ENCODE measurements at places on chromosomes 3 and 15.
A peak's percentile ranks its signal among the peaks of the same experiment; 100 is the strongest.

GRCh38 chr3:109224333-109224732 is 87.8 kb downstream of the C3orf85 start:
- no peak for DNase-seq

DNA sequence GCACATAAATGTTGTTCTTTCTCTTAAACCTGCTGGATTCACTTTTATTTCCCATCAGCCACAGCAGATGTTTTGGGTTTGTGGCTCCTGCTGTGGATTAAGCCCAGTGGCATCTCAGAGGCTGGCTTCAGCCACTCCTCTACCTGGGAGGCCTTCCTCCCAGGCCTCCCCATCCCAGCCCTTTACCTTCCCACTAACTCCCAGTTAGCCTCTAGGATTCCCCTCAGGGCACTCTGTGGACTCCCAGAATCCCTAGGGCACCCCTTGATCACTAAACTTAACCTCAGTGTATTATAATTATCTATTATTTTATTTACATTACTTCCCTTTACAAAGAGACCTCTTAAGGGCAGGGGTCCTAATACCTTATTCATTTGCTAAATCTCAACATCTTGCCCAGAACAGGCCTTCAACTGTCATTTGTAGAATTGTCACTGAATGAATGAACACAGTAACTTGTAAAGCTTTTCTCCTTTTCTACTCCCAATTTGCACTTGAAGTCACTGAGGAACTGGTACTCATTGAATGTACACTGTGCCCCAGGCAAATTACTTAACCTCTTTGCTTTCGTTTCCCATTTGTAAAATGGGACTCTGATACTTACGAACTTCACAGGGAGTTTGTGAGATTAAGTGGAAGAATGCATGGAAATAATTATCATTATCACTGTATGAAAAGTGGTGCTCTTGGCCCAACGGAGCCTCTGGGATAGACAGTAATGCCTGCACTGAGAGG is 8.3 kb downstream of the CCDC13 start:
- DNase-seq, result no peak

DNA sequence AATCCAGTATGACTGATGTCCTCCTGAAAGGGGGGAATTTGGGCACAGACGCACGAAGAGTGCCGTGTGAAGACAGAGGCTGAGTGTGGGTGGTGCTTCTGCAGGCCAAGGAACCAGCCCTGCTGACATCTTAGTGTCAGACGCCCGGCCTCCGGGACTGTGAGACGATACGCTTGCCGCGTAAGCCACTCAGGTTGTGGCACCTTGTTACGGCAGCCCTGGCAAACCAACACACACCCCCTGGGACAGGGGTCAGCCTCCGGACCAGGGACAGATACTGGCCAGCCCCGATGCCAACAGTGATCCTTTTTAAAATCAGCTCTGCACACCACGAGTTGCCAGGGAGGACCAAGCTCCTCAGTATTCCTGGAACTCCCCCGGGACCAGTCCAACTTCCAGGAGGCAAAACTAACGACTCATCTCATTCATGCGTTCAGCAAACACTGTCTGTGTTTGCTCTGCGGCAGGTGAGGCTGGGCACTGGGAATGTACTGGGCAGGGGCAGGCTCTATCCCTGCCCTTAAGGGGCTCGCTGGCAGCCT is 21.2 kb upstream of the PIGZ start:
- no peak for DNase-seq

GRCh38 chr3:30331519-30331918 is 274.9 kb upstream of the TGFBR2 start:
- DNase-seq, result no peak

GRCh38 chr3:70824078-70824477 is 511.6 kb upstream of the MDFIC2 start:
- DNase-seq, result peak; percentile 97

GRCh38 chr3:140219291-140219690 is 284.3 kb downstream of the CLSTN2 start:
- DNase-seq, result no peak

DNA sequence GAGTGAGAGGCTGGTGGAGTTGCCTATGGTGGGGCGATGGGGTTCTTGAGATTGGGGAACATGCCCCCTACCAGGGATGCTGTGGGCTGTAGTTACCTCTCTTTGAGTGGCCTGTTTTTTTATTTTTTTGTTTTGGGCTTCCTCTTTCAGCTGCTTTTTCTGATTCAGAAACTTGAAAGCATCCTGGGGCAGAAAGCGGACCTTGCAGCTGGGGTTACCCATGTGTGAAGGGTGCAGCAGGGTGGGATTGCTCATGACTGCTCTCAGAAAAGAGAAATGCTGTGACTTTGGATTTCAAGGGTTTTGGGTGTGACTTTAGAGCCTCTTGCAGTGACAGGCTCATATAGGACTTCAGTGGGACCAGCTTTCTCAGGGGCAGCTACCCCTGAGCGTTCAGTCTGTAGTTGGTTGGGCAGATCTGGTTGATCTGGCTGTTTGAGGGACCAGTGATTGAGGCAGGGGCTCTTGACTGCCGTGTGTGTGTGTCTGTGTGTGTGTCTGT is 1.8 kb downstream of the LIMD1 start:
- no peak for DNase-seq

DNA sequence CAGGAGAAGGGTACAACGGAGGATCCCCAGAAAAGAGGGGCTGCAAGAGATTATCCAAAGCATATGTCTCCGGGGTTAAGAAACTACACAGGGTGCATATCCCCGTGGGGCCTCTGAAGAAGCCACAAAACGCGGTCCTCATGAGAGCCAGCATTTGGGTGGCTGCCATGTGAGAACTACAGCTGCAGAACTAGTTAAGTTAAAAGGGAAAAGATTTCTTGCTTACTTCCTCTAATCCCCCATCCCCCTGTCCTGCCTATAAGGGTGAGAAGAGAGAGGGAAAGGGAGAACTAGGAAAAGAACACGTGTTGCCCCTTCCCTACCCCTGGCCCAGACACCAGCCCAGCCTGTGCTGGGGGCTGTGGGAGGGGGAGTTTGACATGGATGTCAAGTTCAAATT is 70.4 kb upstream of the PCSK6 start:
- DNase-seq, result no peak

DNA sequence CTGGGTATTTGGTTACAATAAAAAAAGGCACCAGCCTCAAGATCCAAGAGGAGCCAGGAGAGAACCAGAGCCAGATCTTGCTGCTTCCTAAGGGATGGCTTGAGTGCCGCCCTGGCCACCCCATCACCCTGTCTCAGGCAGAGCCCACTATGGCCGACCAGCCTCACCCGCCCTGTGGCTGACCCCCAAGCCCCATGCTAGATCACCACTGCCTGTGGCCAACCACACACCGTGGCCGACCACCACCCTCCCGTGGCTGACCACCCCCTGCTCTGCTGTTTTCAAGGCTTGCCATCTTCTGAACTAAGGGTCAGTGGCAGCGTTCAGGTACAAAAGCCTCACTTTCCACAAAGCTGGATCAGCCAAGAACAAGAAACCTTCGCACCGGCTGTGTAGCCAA is 12.0 kb downstream of the CSPG5 start:
- DNase-seq, result no peak

- no peak for DNase-seq
Measured at GRCh38 chr3:56347219-56347871, 120.9 kb downstream of the ERC2 start.

DNA sequence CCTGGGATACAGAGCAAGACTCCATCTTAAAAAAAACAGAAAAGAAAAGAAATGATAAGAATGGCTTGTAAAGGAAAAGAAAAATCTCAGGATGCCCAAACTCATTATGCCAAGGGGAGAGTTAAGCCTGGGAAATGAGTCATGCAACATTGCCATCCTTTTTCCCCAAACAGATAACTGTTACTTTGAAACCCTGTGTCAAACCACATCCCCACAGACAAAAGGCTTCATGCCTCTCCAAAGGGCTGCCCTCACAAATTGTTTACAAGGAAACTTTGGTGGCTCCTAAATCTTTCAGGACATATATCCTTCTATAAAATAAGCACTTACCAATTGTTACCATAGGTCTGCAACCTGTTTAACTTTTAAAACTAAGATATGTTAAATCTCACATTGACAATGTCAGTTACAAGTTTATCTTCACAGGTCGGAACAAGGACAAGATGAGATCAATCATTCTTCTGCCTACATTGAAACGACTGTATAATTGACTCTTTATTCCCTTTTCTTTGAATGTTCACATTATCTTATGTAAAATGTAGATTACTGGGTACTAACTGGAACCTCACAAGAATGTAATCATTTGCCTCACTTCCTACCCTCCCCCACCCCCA is 18.6 kb upstream of the SENP7 start:
- no peak for DNase-seq

DNA sequence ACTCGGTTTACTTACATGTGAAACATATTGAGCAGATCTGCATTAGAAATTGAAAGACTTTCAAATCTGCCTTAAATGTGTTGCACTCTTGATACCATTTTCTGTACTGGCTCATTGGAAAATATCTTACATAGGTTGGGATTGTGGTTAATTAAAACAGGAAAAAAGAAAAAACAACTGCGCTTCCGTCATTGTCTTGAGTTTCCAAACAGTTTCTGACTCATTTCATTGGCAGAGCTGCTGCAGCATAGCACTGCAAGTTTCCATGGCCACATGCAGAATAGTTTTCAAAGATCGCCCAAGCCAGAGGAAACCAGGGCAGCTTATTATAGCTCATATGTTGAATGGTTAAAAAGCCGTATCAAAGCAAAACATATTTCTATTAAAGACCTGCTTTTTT is 446.6 kb upstream of the BCHE start:
- DNase-seq, result peak; percentile 92

GRCh38 chr3:193641440-193641775 is 48.4 kb downstream of the OPA1 start:
- peak; percentile 2 for DNase-seq
